Mucosa of gallbladder (tissue), 1 donor: ENCODE measurements at places on chromosomes 12 and 14. TPM values are rescaled to one million over a fixed set of nuclear protein-coding genes. Genes with fewer than 3 reads are reported as not detected.
A peak's percentile ranks its signal among the peaks of the same experiment; 100 is the strongest.

DNA sequence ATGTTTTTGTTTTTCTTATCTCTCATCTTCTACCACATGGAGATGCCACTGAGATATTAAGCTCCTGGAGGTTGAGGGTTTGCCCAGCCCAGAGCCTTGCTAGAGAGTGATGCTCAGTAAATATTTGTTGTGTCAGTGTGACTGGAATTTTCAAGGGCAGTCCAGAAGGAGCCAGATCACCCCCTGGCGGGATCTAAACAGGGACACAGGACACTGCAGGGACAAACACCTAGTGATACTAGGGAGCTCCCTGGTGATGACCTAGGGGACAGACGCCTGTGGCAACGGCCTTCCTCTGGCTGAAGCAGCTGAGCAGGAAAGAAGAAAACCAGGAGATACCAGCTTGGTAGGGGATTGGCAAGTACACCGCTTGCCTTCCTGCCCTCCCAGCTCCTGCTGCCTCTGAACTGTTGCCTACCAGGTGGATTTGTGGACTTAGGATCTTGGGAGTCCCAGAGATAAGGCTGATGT is 714.4 kb upstream of the TBX3 start:
- peak; percentile 34 for DNase-seq

- no peak for DNase-seq
Observed at GRCh38 chr12:119843100-119843499, 34.0 kb downstream of the CIT start.

GRCh38 chr12:89991807-89992590 is 283.4 kb upstream of the ATP2B1 start:
- DNase-seq = no peak

- DNase-seq = no peak
Observed at GRCh38 chr14:30790827-30791226, 83.5 kb upstream of the COCH start.

GRCh38 chr14:55370883-55371455 is 40.7 kb downstream of the ATG14 start:
- no peak for DNase-seq

DNA sequence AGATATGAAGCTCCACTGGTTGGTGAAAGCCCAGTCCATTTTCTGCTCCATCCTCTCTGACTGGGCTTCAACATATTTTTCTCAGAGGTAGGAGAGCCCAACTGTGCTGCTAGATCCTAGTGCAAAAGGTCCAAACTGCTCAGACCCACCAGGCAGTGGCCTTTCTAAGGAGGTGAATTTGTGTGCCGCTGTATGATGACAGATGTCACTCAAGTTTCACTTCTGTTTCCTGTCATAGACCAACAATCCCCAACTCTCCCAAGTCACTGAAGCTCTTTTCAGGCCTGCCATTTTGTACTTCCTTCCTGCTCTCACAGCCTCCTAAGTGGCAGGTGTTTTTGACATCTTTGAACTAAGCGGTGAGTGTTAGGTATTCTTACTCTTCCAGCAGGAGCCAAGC is 16.4 kb upstream of the RNASE4 start:
- no peak for DNase-seq

- no peak for DNase-seq
Observed at GRCh38 chr12:29164477-29165393, 15.7 kb downstream of the FAR2 start.

- DNase-seq = no peak
Observed at GRCh38 chr14:84209031-84209430, 1320.9 kb upstream of the FLRT2 start.

- DNase-seq = no peak
Observed at GRCh38 chr14:20652996-20653975, 11.8 kb upstream of the OR6S1 start.

DNA sequence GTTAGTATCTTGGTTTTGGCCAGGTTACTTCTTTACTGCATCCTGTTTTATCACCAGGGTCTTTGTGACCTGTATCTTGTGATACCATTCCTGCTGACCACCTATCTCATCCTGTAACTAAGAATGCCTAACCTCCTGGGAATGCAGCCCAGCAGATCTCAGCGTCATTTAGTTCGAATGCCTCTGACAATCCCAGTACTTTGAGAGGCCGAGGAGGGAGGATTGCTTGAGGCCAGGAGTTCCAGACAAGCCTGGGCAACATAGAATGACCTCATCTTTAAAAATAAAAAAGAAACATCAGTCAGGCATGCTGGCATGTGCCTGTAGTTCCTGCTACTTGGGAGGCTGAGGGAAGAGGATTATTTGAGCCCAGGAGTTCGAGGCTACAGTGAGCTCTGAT is 206.5 kb downstream of the SUDS3 start:
- DNase-seq = no peak

DNA sequence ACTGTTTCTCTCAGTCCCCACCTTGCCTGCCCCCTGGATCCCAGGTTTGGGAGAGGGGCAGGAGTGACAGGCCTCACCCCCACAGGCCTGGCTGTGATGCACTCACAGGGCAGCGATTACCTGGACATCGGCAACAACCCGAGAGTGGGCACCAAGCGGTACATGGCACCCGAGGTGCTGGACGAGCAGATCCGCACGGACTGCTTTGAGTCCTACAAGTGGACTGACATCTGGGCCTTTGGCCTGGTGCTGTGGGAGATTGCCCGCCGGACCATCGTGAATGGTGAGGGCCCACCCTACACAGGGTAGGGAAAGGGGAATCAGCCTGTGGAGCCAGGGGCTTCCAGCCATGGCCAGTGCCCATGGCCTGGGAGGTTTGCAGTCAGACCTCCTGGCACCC is 8.6 kb downstream of the ACVRL1 start:
- DNase-seq = no peak

DNA sequence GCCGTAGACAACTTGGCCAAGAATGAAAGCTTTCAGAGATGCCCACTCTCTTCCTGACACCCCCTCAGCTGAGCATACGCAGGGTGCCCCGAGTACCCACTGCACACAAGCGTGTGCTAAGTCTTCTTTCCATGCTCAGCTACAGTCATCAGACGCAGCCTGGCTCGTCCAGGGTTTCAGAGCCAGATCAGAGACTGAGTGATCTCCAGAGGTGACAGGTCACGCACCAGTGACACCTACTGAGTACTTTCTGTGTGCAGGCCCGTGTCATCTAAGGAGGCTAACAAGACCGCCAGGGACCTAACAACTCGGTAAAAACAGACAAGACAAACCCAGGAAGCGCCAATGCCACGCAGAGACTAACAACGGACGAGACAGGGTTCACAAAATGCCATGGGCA is 25.1 kb downstream of the STX2 start:
- DNase-seq = no peak

DNA sequence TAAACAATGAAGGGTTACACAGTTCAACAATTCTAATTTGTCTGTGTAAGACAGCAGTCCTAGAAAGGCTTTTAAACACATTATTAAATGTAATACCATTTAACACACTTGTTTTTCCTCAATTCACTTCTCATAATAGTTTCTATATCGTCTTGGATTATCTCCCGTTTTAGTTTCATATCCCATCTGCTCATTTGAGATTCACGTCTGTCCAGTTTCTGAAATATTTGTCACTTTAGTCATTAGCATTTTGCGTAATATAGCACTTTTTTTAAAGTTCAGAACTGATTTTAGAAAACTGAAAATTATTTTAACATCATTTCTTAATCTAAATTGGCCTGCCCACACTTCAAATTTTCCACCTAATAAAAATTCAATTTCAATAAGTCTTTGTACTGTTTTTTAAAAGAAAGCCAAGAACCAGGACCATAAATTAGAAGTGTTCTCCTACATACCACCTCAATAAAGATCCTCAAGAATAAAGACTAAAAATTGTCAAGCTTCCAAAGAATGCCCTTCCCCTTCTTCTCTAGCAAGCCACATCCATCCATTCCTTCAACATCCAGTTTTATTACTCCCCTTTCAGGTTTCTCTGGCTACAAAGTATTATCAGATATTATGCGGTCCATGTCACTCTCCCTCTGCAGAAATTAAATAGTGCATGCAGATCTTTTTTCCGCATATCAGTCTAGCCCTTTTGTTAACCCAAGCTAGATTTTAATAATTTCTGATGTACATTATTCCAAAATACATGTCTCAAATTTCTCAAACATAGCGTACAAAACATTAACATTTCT is 11.9 kb downstream of the MED13L start:
- no peak for DNase-seq

GRCh38 chr12:98464190-98464589 is 51.2 kb upstream of the TMPO start:
- no peak for DNase-seq

- no peak for DNase-seq
Observed at GRCh38 chr12:2803635-2804392, 8.7 kb upstream of the ITFG2 start.

- DNase-seq = no peak
Observed at GRCh38 chr12:2492236-2492635, 302.5 kb upstream of the FKBP4 start.

DNA sequence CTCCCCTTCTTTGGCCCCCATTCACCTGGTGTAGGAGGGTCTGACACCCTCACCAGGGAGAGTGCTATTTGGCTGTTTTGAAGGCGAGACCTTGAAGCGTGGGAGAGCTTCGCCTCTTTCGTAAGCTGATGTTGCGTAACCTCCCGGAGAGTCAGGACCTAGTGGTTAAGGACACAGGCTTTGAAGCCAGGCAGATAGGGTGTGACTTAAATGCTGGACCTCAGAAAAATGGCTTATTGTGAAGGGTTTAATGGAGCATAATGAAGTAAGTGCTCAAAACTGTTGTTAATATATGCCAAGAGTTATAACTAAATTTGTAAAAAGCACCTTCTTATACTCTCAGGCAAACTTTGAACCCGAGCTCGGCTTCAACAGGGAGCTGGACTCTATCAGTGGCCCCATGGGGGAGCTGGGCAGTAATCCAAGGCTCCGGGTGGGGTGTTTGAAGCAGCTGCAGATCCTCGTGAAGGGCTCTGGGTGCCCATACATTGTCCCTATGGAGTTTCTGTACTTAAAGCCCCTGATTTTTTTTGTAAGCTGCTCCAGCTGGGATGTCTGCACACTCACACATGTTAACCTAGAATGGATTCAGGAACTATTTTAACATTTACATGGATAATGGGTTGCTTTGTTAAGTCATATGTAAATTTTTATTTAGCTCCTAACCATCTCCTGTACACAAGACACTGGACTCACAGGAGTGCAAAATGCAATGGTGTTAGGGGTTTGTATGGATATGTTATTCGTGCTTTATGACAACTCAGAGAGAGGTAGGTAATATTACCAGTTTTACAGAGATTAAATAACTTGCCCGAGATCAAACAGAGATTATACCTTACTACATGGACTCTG is 26.0 kb downstream of the PPFIBP1 start:
- peak; percentile 86 for DNase-seq

DNA sequence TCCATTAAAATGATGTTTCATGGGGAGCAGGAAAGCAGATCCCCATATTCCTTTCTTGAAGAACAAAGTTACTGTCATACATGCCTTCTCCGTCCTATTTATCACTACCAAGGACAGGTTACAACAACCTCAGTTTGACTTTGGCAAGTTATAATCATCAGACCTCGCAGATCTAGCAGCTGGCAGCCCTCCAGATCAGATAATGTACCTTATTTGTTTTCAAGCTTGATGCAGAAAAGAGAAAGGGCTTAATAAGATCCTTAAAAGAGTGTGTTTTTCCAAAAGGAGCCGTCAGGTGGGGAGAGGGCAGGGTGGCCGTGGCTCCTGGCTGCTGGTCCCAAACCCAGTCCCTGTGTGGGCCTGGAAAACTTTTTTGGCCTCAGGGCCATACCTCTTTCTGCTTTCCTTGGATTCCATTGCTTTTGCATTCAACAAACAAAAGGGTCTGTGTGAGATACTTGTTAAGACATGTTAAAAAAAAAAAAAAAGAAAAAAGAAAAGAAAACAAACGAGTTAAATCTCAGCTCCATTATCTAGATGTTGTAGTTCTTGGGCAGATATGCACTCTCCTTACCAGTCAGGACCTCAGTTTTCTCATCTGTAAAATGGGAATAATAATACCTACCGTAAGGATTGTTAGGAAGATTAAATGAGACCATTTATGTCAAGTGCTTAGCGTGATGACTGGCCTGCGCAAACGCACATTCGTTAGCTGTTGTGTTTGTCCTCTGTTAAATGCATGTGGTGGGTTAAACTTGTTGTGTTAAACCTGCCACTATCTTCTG is 64.6 kb downstream of the B4GALNT3 start:
- peak; percentile 45 for DNase-seq

DNA sequence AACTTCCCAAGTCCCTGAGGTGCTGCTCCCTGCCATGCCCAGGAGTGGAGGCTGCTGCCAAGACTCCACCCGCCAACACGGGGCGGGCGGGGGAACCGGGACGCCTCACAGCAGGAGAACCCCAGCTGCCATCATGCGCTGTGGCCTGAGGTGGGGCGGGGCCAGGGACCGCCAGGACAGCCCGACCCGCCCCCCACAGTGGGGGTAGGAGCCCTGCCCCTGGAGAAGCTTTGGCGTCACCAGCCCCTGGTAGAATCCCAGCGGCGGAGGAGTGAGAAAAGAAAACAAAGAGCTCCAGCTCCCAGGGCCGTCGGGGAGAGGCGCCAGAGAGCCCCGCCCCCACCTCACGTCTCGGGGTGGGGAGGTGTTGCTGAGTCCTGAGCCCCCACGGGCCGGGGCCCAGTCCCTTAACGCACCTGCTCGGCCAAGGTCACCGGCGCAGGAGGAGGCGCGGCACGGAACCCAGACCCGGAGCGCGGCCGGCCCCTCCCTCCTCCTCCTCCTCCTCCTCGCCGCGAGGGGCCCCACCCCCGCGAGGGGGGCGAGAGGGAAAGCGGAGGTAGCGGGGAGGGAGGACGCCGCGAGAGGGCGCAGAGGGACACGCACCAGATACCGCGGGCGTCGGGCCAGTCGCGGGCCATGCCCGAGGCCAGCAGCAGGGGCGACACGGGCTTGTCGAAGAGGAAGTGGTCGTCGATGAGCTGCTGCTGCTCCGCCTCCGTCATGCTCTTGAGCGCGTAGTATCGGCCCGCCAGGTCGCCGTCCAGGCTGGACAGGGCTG is 1.8 kb downstream of the CKB start:
- DNase-seq = peak; percentile 70

- no peak for DNase-seq
Observed at GRCh38 chr12:118501489-118501888, 125.1 kb downstream of the SUDS3 start.

DNA sequence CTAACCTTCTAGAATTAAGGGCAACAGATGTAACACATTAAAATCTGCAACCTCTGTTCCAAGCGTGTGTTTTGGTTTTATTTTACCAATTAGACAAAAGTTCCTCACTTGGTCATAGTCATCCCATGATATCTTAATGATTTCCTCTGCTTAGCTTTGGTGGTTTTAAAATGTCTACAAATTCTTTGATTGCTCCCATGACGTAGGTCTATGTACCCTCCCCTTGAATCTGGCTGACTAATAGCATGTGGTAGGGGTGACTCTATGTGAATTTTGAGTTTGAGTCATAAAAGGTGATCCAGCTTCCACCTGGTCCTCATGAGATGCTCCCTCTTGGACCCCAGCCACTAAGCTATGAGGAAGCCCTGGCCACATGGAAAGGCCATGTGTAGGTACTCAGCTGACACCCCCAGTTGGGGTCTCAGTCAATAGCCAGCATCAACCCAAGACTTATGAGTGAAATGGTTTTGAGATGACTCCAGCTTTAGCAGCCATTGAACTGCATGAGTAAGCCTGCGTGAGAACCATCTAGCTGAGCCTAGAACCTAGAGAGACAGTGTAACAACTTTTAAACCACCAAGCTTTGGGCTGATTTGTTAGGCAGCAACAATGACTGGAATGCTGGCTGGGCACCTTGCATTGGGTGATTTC is 247.1 kb downstream of the MSRB3 start:
- no peak for DNase-seq

ABHD12B gene
- 1.0 TPM for total RNA-seq

IFNG-AS1 gene
- total RNA-seq = not detected

EPYC gene
- total RNA-seq = not detected

GLS2 gene
- total RNA-seq = 1.8 TPM

NUP107 gene
- total RNA-seq = 24.8 TPM

TSPAN11 gene
- total RNA-seq = 6.7 TPM
